Astrocyte of the spinal cord (primary cell): ENCODE measurements at places on chromosomes 11 and 22.
A peak's percentile ranks its signal among the peaks of the same experiment; 100 is the strongest.

- DNase-seq, result peak; percentile 36
Measured at GRCh38 chr11:29153078-29153477, 863.8 kb downstream of the KCNA4 start.

DNA sequence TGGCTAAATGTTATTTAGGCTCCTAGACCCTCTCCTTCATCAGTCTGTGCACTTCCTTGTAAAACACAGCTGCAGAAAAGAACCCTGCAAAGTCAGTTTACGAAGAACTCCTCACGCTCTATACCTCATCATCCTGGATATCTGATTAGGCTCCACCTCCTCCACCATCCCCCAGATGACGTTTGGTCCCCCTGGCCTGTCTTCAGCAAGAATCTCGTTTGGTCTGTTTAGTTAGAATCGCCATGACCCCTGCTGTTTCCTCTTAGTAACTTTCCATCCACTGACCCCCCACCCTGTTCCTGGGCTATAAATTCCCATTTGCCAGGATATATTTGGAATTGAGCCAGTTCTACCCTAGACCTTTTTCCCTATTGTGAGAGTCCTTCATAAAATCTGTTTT, 214.1 kb downstream of the OPCML start:
- DNase-seq, result no peak

GRCh38 chr11:74321487-74322188, 10.2 kb upstream of the P4HA3 start:
- peak; percentile 70 for DNase-seq

- DNase-seq, result no peak
Measured at GRCh38 chr22:48635816-48636215, 1191.9 kb downstream of the BRD1 start.

DNA sequence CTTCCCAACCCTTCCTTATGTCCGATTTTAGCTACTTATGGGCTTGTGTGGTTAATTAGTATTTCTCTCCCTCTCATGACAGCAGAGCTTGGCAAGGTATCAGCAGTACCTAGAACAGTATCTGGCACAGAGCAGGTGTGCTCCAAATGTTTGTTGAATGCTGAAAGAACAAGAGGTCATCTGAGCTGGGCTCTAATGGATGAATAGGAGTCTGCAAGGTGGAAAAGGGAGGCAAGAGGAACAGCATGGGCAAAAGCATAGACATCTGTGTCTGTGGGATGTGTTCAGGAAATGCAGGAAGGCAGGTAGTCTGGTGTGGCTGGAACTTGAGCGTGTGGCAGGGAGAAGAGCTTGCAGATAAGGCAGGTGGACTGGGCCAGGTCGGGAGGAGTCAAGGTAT, 19.0 kb downstream of the PRG3 start:
- no peak for DNase-seq
